Left colon (tissue), 2 donors: ENCODE measurements at places on chromosomes 5 and 9. TPM values are rescaled to one million over a fixed set of nuclear protein-coding genes. Genes with fewer than 3 reads are reported as not detected.

The ZDHHC11B gene
- total RNA-seq: 1.5 TPM

The GTF3C4 gene
- total RNA-seq: 10.6 TPM

GRCh38 chr9:131624636-131625507 lies 79.5 kb downstream of the PRRT1B start:
- no peak for DNase-seq

- DNase-seq: no peak
Observed at GRCh38 chr5:117207088-117207668, 632.6 kb upstream of the SEMA6A start.

DNA sequence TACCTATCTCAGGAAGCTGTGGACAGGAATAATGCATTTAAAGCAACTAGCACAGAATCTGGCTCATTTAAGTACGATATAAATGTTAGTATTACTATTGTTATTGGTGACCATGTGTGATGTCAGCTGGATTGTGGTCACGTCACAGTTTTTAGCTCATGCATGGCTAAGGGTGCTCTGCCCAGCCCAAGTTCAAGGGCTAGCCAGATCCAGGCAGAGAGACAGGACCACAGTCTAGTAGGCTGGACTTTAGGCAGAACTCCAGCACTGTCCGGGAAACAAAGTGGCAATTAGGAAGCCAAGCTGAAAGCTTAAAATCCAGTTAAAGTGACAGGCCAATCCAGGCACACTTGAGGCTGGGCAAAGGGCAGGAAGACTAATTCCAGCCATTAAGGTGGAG lies 273.6 kb downstream of the ADAMTSL1 start:
- no peak for DNase-seq

DNA sequence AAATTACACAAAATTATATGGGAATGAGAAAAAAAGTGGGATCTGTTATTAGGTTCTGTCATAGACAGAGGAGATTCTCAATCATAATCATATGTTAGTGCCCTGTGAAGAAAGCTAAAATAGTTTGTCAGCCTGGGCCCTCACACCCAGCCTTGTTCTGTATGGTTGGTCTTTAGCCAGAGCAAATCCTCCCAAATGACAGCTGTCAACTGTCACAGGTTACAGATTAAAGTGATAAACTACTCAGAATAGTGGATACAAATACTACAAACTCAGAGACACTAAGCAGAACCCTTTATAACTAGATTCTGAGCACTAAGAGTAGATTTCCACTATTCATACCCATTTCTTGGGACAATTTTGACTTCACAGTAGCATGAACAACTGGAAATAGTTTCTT lies 405.0 kb upstream of the MEF2C start:
- no peak for DNase-seq

The CNTNAP3B gene
- 3.9 TPM for total RNA-seq
